ENCODE measurements at places on chromosomes 5 and 9. TPM values are rescaled to one million over a fixed set of nuclear protein-coding genes. Genes with fewer than 3 reads are reported as not detected.
A peak's percentile ranks its signal among the peaks of the same experiment; 100 is the strongest.

DNA sequence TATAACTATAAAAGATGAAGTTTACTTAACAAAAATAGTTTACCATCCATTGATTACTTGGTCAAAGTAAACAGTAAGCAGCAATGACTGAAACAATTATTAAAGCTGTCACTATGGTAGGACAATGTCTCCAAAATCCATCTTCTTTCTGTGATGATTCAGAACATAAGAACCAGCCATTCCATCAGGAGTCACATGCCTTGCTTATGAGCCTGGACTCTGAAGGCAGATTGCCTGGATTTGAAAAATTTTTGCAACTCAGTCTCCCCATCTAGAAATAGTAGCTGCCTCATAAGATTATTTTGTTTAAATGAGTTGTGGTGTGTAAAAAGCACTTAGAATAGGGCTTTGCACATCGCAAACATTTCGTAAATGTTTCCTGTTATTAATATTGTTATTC is 136.2 kb downstream of the LIFR start:
- DNase-seq, result peak; percentile 51

DNA sequence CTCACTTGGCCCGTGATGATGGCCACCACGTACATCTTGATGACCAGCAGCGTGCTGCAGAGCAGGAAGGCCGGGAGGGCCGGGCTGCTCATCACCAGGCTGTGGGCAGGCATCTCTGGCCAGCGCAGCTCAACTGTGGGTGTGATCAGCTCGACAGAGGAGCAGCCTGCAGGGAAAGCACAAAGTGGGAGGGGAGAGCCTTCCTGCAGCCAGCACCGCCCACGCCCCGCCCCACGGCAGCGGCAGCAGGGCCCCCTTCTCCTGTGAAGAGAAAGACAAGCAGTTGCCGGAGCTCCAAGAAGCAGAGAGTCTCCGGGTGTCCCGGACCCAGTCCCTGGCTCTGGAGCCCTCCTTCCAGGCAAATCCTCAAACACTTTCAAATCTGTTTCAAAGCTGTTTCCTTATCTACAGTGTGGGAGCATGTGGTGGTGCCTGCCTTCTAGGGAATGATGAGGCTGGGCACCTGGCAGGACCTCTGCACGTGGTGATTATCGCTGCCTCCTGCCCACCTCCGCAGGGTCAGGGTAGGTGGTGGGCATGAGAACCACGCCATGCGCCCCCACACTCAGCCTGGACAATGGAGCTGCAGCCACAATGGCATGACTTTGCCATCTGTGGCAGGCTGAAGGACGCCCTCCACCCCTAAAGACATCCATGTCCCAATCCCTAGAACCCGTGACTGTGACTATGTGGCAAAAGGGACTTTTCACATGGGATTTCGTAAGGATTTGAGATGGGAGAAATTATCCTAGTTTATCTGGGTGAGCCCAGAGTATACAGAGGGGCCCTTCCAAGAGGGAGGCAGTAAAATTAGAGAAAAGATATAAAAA is at the start of gene PTGES:
Gene PTGES, minus strand, starts transcription at position 143 of the 830 bp plus-strand sequence. Its CDS starts 30 bp downstream, at position 113.
- peak; percentile 87 for DNase-seq

- no peak for DNase-seq
Observed at GRCh38 chr5:56245481-56245880, 12.4 kb upstream of the ANKRD55 start.

DNA sequence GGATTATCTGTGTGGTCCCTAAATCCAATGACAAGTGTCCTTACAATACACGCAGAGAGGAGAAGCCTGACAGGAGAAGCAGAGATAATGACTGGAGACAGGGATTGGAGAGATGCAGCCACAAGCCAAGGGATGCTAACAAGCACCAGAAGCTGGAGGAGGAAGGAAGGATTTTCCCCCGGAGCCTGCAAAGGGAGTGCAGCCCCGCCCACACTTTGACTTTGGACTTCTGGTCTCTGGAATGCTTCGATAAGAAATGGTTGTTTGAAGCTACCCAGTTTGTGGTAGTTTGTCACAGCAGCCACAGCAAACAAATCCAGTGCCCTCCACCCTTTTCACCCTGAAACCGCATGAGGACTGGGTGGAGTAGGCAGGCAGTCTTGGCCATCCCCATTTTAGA is 77.2 kb upstream of the BOD1 start:
- DNase-seq, result no peak

GRCh38 chr9:98409719-98410118 is 154.3 kb upstream of the TBC1D2 start:
- no peak for DNase-seq

DNA sequence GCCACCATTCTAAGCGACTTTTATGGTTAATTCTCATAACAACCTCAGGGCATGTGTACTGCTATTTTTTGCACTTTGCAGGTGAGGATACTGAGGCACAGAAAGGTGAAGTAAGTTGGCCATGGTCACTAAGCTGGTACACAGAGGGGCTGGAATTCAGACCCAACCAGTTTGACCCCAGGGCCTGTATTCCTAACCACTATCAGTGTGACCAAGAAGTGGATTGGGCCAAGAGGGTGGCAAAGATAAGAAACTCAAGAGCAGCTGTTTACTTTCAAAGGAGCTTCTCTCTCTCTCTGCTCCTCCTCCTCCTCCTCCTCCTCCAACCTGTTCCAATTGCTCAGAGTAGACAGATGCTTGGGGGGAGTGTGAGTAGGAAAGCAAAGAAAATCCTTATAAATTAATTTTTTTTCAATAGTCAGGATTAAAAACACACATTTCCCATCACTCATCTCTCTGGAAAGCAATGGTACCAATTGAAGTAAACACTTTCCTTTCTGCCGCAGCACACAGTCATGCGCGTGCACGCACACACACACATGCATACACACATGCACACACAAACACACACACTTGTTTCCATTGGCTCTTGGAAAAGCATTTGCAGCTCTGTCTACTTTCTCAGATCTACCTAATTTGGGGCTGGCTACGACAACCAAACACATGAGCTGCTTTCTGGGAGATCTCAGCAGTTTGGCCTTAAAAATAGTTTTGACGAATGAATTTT is 736.7 kb upstream of the WWC1 start:
- DNase-seq, result no peak

- DNase-seq, result no peak
Observed at GRCh38 chr9:95901506-95901905, 26.0 kb downstream of the ERCC6L2 start.

DNA sequence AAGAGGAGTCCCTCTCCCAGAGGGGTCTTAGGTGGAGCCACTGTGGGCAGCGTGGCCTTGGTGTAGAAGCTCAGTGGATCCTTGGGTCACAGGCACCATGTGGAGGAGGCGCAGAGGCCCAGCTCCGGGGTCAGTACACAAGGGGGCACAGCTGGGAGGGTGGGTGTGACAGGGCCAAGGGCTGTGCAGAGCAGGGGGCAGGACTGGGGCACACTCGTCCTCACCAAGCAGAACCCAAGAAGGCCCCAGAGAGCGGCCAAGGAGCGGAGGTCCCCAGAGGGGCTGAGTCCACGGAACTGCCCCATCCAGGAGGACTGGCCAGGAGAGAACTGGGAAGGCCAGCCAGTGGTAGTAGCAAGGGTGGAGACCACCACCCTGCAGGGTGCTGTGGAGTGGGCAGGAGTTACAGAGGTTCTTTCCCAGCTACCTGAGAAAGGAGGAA is 2.5 kb upstream of the LPCAT1 start:
- DNase-seq, result no peak

DNA sequence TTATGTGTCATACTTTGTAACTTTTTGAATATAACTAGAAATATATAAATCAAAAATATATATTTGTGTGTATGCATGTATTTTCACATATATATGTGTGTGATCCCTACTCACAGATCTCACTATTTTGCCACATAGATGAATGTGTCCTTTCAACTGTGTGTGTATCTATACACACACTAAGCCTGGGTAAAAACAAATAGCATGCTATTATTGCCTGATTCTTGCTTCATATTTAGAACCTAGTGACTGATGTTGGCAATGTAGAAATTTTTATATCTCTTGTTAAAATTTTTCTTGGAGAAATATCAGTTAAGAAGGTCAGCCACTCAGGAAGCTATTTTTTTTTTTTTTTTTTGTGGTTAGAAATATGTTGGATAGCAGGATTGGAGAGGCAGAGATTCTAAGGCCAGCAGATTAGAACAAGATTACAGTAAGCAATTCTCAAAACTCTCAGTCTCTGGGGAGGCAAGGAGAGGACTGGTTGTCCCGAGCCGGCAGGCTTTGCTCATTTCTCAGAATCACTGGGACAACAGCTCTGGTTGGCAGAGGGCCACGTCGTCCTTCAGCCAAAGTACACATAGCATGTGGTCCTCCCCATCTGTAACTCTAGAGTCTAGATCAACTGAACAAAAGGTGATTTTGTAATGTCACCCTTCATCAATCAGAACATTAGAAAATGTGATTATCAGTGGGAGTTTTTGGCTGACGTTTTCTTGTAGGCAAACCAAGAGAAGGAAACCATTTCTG is 19.7 kb downstream of the C6 start:
- peak; percentile 49 for DNase-seq

- no peak for DNase-seq
Observed at GRCh38 chr5:161023551-161023950, 171.5 kb upstream of the ATP10B start.

DNA sequence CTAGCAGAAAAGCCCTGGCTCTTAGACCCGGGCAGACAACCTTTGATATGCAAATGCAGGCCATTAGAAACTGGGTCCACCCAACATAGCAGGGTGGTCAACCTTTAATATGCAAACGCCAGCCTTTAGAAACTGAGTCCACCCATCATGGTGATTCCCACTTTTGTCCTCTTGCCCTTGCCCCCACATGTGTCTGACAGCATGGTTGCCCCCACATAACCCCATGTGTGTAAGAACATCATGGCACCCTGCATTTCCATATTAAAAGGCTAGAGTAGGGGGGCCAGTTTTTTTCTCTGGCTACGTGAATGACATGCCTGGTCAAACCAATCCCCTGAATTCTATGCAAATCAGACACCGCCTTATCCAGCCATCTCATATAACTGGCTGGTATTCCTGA is 273.2 kb upstream of the PRDM9 start:
- DNase-seq, result no peak

DNA sequence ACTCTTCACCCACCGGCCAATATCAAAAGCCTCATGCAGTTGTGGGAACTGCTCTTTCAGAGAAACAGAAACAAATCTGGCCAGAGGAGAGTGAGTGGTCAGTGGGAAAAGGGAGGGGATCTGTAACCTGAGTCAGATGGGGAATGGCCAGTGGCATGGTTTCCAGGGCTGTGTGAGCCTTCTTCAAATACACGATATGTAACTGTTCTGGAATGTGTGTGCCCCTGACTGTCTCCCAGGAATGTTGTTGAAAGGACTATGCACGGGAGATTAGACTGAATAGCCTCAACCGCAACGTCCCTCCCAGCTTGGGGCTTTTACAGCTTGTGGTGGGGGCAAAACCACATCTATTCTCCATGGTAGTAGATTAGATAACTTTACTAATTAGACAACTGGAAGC is 60.8 kb downstream of the SH3TC2 start:
- peak; percentile 100 for DNase-seq

GRCh38 chr5:145521066-145521465 is 314.1 kb downstream of the PRELID2 start:
- DNase-seq, result no peak

DNA sequence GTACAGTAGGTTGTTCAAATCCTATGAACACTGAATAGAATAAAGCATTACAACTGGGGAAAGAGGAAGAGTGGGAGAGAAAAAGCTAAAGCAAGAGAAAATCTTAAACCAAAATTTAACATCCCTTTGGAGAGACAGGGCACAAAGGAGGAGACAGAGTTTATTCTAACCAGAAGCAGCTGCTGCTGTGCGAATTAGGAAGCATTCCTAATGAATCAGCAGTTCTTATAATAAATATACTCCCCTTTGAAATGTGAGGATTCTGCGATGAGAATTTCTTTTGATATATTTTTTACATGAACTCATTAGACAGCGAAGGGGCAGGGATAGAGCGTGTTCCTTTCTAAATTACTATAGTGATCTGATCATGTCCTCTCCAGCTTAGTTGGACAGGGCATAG is 233.4 kb downstream of the DENND1A start:
- DNase-seq, result peak; percentile 32

GRCh38 chr9:27192291-27192960 is 83.4 kb downstream of the TEK start:
- peak; percentile 7 for DNase-seq

PCDHGC3 gene
- total RNA-seq, result 21.9 TPM

PCDH12 gene
- total RNA-seq, result 0.18 TPM

OMD gene
- total RNA-seq, result not detected

ZNF367 gene
- total RNA-seq, result 4.7 TPM

LCN1 gene
- total RNA-seq, result not detected

TAF11L5 gene
- not detected for total RNA-seq

RHOBTB3 gene
- 447 TPM for total RNA-seq

PTGER4 gene
- total RNA-seq, result 10.6 TPM

PTPN3 gene
- 0.72 TPM for total RNA-seq
